Glomerular endothelial cell (primary cell): ENCODE measurements at places on chromosomes 2 and 18.

- no peak for DNase-seq
Measured at GRCh38 chr2:32977228-32977758, 30.5 kb downstream of the LTBP1 start.

GRCh38 chr2:183604065-183604464 lies 479.8 kb downstream of the NUP35 start:
- no peak for DNase-seq

GRCh38 chr2:16971722-16972234 lies 306.1 kb upstream of the CYRIA start:
- DNase-seq: no peak

- no peak for DNase-seq
Measured at GRCh38 chr18:67142604-67143003, 373.9 kb downstream of the DSEL start.
